T-cell (primary cell): ENCODE measurements at places on chromosomes 6 and 20.

- H3K4me3 ChIP-seq = no peak overlapping the region
- no peak overlapping the region for H3K27ac ChIP-seq
- H3K36me3 ChIP-seq = no peaks in the 10 kb centered on the region
- DNase-seq = no peak
- H3K4me1 ChIP-seq = no peaks in the 10 kb centered on the region
Measured at GRCh38 chr6:113654396-113654795, 202.7 kb upstream of the MARCKS start.

GRCh38 chr20:63734946-63735858, 1.3 kb upstream of the LIME1 start:
- peaks cover 72% of the 10 kb centered on the region for H3K4me1 ChIP-seq
- no peak for DNase-seq
- H3K4me3 ChIP-seq = no peak overlapping the region
- H3K36me3 ChIP-seq = peaks cover 39% of the 10 kb centered on the region

GRCh38 chr20:16001286-16001685, 572.0 kb downstream of the KIF16B start:
- no peaks in the 10 kb centered on the region for H3K4me1 ChIP-seq
- DNase-seq = no peak
- no peak overlapping the region for H3K4me3 ChIP-seq
- H3K27me3 ChIP-seq = no peaks in the 10 kb centered on the region
- H3K36me3 ChIP-seq = no peaks in the 10 kb centered on the region

- H3K4me3 ChIP-seq = no peak overlapping the region
- H3K36me3 ChIP-seq = no peaks in the 10 kb centered on the region
- H3K4me1 ChIP-seq = no peaks in the 10 kb centered on the region
- no peak overlapping the region for H3K27ac ChIP-seq
Measured at GRCh38 chr6:2310042-2310441, 64.6 kb upstream of the GMDS start.

DNA sequence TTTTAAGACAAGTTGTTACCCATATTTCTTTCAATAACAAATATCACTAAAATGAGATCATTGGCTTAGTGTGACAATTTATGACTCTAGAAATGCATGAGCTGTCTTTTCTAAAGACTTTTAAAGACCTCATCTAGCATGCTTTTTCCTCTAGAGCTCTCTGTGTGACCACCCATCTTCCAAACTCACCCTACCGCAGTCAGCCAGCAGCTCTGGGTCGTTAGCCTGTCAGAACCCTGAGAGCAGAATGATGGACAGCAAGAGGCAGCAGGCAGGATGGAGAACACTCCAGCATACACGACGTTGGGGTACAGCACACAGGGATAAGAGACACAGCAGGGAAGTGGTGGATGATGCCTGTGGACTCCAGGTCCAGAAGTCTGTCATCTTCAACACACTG, 45.1 kb upstream of the TBX18 start:
- DNase-seq = no peak
- H3K4me1 ChIP-seq = no peaks in the 10 kb centered on the region
- no peak overlapping the region for H3K27ac ChIP-seq
- H3K36me3 ChIP-seq = no peaks in the 10 kb centered on the region

- H3K4me3 ChIP-seq = no peak overlapping the region
- no peaks in the 10 kb centered on the region for H3K4me1 ChIP-seq
- no peak overlapping the region for H3K27ac ChIP-seq
- no peaks in the 10 kb centered on the region for H3K27me3 ChIP-seq
Measured at GRCh38 chr20:9590189-9590588, 75.8 kb downstream of the LAMP5 start.

DNA sequence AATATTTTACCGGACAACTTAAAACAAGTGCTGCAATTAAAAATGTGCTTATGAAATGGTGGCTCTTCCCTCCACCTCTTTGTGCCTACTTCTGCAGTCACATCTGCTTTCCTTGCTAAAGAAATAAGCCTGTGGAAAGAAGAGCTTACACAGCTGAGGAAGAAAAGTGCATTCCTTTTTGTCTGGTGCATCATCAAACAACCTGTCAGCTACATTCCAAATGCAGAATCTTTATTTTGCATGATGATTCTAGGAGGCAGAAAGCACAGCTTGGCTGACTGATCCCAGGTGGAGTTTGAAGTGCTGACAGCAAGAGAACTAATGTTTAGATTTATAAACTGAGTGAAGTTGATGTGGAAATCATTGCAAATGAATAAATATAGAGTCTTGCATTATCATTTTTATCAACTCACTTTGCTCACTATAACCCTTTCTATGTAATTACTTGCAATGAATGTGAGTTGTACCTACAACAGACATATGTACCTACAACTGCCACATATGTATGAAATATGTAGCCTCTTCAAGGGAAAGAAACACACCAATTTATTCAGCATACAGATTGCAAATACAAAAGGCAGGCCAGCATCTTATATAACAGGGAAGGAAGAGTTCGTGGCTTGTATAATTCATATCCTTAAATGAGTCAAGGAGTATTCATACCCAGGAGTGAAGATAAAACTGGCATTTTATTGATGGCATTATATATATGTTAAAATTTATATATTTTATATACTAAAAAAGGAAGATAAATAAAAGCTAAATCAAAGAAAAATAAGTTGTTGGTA, 223.4 kb upstream of the MCHR2 start:
- no peaks in the 10 kb centered on the region for H3K36me3 ChIP-seq
- no peaks in the 10 kb centered on the region for H3K4me1 ChIP-seq
- H3K27me3 ChIP-seq = no peaks in the 10 kb centered on the region

- no peaks in the 10 kb centered on the region for H3K36me3 ChIP-seq
- no peaks in the 10 kb centered on the region for H3K27me3 ChIP-seq
- no peak for DNase-seq
- H3K27ac ChIP-seq = no peak overlapping the region
- H3K4me1 ChIP-seq = no peaks in the 10 kb centered on the region
Measured at GRCh38 chr20:36314734-36315544, 8.8 kb downstream of the DLGAP4 start.

DNA sequence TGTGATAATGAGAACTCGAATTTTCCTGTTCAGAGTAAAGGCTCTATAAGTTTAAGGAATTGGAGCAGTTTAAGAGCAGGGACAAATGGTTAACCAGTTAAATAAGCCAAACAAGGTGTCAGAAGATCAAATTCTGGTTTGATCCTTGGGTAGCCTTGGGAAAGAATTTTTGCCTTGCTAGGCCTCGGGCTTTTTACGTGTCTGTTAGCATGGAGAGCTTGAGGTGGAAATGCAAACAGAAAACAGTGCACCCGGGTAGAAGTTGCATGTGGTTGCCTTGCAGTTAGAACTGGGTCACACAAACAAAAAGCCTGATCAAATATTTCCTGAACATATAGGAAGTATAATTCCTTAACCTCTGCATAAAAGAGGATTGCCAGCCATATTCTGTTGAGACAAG, 58.3 kb downstream of the RIN2 start:
- no peak overlapping the region for H3K27ac ChIP-seq
- no peaks in the 10 kb centered on the region for H3K36me3 ChIP-seq
- H3K27me3 ChIP-seq = no peaks in the 10 kb centered on the region
- H3K4me3 ChIP-seq = no peak overlapping the region
- H3K4me1 ChIP-seq = no peaks in the 10 kb centered on the region

DNA sequence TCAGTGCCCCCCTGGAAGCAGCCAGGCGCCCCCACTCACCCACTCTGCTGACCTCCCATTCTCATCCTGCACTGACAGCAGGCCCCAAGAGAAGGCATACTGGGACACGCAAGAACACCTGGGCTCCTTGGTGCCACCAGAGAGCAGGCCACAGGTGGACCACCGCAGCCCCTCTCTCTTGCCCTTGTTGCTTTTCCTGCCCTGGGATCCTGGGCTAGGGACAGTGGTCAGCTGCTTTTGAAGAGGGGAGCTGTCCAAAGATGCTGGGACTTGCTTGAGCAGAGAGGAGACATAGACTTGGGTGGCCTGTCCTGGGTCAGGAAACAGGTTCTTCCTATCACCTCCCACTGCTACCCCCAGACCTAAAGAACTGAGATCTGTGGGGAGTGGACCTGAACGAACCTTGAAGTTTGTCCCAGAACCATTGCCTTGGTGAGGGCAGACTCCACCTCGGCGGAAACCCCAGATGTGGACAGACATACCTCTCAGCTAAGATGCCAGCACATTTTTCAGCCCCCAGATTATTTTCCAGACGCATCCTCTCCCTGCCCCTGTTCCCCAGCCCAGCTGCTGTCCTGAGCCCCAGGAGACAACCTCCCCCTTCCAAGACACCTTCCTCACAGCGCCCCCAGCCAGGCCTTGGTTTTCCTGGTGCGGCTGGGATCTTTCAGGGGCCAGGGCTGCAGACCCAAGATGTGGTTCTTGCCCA, 1.1 kb downstream of the GLP1R start:
- no peak overlapping the region for H3K27ac ChIP-seq
- H3K4me1 ChIP-seq = no peaks in the 10 kb centered on the region
- no peak for DNase-seq
- H3K27me3 ChIP-seq = peaks cover 6% of the 10 kb centered on the region
